ENCODE measurements at places on chromosomes 1 and 21.

DNA sequence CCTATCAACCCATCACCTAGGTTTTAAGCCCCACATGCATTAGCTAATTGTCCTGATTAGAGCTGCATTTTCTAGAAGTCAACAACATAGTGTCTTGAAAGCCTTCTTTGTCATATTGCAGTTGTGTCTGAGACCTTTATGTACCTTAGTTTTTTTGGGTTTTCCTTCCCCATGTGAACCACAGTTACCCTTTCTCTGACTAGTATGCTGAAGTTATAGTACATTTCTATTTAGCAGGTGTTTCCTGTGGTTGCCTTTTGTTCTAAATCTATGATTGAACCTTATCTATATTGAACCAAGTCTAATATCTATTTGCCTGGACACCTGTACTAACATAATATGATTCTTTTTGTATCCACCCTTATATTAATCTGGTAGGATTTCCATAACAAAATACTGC lies 135.6 kb downstream of the ST6GALNAC3 start:
- no peak for DNase-seq

DNA sequence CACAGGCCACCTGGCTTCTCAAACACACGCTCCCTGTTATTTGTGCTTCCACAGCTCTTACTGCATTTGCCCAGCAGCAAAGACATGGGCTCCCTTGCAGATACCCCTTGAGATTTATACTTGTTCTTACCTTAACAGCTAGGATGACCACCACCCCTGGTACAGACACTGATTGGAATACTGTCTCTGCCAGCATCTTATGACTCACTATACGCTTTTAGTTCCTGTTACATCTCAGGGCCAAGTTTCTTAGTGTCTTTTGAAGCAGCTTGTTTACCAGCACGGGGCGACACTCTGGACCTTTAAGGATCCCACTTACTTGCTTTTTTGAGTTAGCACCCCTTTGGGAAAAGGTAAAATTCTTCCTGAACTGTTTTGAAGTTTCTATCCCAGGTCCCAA lies 874.8 kb downstream of the KCNT2 start:
- DNase-seq: no peak

- no peak for DNase-seq
Measured at GRCh38 chr1:222886878-222887351, 72.1 kb downstream of the DISP1 start.

GRCh38 chr1:78949227-78949626 lies 57.3 kb downstream of the ADGRL4 start:
- no peak for DNase-seq

DNA sequence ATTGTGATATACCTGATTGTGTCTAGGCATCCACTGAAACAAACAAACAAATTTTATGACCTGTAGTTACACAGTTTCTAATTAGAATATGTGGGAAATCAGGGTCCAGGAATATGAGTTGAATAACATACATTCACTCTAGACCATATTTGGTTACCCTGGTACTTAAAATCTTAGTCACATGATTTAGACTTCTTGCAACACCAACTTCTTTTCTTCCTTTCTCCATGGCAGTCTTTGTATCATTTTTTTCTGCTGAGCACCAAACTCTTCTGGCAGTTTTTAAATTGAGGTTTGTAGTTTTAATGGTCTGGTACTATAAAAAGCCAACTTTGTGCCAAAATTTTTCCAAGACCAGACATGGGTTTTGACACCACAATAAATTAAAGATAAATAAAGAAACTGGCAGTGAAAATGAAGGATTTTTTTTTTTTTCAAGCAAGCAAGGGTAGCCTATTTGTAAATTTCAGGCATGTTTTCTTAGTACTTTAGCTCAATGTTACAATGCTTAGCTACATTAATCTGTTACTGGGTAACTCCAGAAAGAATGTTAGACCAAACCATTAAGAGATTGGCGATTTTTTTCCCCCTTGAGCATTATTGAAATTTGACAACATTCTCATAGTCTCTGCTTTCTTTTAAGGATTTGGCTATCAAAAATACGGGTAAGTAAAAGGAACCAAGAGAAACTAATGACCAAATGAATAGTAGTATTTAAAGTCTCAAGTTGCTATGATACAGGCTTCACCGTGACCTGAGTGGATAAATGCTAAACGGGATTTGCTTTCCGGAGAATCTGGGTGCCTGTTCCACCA lies 108.5 kb downstream of the NFIA start:
- no peak for DNase-seq

DNA sequence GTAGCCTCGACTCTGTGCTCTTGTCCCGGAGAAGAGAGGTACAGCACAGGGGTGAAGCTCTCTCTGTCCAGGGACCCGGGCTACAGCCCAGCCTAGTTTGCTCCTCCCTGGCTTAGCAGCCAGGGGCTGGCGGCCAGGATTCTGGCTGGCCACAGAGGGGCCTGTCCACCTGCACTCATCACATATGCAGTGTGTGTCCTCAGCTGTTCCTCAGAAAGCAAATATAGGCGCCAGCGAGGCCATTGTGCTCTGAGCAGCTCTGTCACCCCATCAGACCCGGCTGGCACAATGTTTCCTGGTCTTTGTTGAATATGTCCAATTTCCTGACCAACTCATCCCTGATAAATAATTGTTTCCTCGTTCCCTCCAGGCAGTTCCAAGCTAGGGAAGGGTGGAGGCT lies 28.5 kb downstream of the KCND3 start:
- DNase-seq: no peak

- no peak for DNase-seq
Measured at GRCh38 chr1:220315070-220315839, 43.0 kb upstream of the RAB3GAP2 start.

- no peak for DNase-seq
Measured at GRCh38 chr1:20141466-20141865, 2.3 kb downstream of the PLA2G2F start.

Measured in progenitor cell of endocrine pancreas (in vitro differentiated cells).